ENCODE measurements at places on chromosomes 12 and 14.

DNA sequence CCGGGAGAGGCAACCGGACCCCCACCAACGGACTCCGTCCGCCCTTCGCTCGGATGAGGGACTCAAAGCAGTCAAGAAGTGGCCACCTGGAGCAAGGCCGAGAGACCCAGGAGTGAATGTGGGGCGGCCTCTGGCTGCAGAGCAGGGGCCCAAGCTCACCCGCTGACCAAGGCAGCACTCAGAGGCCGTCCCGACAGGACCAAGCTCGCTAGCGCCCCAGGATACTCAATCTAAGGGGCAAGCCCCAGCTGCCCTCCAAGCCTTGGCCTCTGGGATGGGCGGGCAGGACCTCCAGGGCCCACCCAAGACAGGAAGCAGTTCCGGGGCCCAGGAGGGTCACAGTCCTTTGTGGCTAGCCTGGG lies 936 bp downstream of the AKT1 start:
- no peak for DNase-seq

GRCh38 chr14:32009976-32010581 lies 67.0 kb upstream of the ARHGAP5 start:
- no peak for DNase-seq

GRCh38 chr12:105539735-105540134 lies 209.2 kb downstream of the C12orf75 start:
- DNase-seq = no peak

- DNase-seq = no peak
Measured at GRCh38 chr14:101125719-101126651, 222.5 kb upstream of the RTL1 start.

DNA sequence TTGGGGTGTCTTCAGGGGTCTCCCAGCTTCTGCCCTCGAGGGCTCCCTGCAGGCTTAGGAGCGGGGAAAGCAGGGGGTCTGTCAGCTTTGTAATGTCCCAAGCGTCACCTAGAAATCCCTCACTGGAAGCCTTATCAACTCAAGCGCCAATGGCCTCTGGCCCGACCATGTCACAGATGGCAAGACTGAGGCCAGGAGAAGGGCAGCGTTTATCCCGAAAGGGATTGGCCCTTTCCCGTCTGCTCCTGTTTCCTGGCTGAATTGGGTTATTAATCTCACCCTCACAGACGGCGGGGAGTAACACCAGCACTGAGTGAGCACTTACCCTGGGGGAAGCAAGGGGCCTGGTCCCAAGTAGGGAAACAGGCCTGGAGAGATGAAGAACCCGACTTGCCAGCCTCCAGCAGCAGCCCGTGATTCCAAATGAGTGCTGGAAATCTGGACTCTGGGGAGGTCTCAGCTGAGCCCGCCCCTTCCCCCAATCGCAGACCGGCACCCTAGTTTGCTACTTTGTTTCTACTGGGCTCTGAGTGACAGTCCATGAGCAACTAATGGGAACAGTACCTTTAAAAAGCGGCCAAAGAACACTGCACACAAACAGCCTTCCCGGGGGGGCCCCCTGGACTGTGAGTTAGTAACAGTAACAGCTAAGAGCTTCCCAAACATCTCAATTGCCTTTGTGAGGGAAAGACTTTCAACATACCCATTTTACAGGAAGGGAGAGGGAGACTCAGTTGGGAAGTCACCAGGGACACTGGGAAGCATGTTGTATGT lies 2.1 kb upstream of the NCOR2 start:
- no peak for DNase-seq

DNA sequence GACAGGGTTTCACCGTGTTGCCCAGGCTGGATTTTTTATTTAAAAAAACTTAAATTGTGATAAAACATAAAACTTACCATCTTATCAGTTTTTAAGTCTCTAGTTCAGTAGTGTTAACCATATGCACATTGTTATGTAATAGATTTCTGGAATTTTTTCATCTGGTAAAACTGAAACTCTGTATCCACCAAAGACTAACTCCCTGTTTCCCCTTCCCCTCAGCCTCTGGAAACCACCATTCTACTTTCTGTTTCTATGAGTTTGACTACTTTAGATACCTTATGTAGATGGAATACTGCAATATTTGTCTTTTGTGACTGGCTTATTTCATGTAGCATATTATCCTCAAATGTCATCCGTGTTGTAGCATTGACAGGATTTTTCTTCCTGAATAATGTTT lies 12.8 kb upstream of the PLEKHG3 start:
- no peak for DNase-seq

DNA sequence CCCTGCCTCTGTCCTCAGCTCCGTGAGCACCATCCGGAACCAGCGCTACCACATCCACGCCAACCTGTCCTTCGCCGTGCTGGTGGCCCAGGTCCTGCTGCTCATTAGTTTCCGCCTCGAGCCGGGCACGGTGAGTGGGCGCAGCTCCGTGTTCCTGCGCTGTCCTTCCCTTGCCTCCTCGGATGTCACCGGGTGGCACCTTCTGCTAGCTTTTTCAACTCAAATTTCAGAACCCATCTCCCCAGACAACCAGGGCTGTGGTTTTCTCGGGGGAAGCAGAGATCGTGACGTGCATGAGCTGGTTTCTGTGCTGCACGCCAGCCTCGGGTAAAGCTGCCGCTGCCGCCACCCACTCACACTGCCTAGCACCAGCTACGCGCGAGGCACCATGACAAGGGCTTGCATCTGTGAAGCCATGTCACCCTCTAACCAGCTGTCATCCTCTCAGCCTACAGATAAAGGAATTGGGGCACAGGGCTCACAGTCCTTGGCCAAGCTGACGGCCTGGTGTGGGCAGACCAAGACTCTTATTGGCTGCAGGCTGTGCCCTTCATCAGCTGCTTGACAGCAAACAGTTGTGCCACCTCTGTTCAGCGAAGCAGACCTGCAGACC lies 152.1 kb downstream of the ADGRD1 start:
- DNase-seq = no peak

DNA sequence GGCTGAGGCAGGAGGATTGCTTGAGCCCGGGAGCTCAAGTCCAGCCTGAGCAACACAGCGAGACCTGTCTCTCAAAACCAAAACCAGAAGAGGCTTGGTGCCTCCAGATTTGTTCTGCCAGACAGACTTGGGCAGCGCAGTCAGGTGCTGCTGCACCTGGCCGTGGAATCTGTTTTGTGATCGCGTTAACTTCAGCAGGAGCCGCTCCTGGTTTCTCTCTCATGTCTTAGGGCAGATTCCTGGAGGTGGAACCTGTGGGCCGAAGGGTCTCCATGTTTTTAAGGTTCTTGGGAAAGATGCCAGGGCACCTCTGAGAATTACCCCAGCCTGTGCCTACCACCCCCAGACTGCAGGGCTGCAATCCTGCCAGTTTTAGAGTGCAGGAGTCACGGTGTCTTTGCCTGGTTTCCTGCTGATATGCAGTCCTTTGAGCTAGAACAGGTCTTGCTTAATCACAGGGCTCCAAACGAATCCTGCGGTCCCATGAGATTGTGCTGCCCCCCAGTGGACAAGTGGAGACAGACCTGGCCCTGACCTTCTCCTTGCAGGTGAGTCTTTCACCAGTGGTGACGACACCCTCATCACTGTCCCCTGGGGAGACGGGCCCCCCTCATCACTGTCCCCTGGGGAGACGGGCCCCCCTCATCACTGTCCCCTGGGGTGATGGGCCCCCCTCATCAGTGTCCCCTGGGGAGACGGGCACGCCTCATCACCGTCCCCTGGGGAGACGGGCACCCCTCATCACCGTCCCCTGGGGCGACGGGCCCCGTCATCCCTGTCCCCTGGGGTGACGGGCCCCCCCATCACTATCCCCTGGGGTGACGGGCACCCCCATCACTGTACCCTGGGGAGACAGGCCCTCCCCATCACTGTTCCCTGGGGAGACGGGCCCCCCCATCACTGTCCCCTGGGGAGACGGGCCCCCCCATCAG lies 37.6 kb downstream of the PACS2 start:
- DNase-seq = peak; percentile 96

DNA sequence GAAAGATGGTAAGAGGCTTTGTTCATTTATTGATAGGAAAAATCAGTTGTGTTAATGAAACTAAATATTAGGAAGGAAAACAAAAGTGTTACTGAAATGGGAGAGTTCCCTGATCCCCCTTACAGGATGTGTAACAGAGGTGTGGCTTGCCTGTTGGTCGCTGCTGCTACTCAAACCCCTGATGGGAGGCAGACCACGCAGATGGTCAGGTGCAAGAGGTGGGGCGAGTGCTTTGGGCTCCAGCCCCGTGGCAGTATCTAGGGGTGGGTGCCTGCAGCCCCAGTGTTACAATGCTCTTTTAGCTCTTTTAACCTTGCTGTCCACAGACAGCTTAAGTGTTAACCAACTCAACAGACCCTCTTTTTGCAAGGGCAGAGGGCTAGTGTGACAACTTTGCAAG lies 319.6 kb upstream of the DCN start:
- DNase-seq = no peak

DNA sequence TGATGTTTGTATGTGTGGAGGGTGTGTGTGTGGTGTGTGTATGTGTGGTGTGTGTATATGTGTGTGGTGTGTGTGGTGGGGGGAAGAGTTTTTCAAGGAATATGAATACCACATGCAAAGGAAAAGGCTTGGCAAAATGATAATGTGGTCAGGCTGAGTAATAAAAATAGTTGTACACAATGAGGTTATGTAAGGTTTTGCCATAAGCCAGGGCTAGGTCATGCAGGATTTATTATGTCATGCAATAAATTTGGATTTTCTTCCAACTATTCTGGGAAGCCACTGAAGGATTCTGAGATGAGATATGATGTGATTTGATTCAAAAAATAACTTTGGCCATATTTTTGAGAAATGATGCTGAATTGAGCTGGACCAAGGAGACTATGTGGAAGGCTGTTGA lies 1191.6 kb upstream of the SEL1L start:
- DNase-seq = no peak

GRCh38 chr14:90810806-90811205 lies 5.4 kb downstream of the TTC7B start:
- DNase-seq = no peak

GRCh38 chr12:12788675-12789368 lies 3.4 kb downstream of the APOLD1 start:
- peak; percentile 90 for DNase-seq

DNA sequence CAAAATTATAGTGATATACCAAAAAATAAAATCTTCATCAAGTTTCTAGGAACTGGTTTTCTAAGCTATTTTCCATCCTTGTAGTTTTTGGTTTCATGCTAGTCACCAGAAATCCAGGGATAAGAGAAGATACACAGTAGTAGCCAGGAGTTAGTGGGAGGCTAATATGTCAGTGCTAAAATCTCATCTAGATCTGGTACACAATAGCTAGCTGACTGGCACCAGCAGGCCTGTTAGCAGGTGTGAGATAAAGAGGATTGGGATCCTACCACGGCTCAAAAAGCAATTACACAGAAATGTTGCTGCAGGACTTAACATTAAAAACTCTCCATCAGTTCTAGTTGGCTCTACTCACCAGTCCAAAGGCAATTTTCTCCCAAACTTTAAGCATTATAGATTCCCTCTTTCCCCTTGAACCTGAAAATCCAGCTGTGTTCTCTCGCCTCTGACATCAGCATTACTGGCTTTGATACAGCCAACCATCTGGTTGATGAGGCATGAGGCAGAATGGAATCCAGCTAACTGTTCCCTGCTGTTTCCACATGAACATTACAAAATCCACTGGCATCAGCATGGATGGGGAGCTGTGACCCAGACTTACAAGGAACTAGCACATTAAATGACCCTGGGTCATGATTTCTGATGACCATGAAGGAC lies 41.8 kb upstream of the CCDC196 start:
- peak; percentile 4 for DNase-seq

- no peak for DNase-seq
Measured at GRCh38 chr14:54975856-54976255, 51.0 kb downstream of the WDHD1 start.

GRCh38 chr14:69711065-69711464 lies 55.9 kb upstream of the SRSF5 start:
- DNase-seq = peak; percentile 90

DNA sequence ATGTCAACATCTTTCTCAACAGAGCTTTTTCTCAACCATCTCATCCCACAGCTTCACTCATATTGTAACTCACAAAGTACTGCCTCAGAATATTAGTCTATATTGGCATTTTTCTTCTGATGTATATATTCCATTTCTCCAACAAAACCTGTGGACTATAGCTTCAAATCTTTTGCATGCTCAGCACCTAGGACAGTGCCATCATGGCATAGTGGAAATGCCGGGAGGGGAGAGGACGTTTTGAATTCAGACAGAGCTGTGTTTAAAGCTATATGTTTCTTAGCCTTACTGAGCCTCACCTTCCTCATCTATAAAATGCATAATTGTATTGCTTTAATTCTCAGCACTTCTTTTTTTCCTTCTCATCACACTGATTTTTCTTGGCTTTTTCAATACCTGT lies 452.6 kb downstream of the GALC start:
- DNase-seq = no peak

DNA sequence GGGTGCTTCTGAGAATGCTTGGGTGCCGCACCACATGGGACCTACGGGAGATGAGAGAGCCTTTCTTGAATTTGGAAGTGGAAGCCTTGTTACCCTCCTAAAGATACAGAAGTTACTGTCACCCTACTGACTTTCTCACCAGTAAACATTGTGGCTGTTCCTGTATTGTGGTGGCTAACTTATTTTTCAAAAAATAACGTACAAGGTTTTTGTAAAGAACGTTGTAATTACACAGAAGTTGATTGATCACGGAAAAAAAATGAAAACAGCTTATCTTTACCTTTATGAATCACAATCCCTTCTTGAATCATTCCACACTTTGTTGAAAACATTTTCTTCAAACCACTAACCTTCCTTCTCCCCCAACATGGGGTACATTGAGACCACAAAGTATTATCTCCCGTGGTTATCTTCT lies 22.0 kb upstream of the PPFIBP1 start:
- DNase-seq = no peak

- no peak for DNase-seq
Measured at GRCh38 chr12:112168561-112168971, 43.2 kb downstream of the TRAFD1 start.

- no peak for DNase-seq
Measured at GRCh38 chr12:92332552-92332951, 186.9 kb upstream of the BTG1 start.

- peak; percentile 81 for DNase-seq
Measured at GRCh38 chr12:5003025-5003666, 40.5 kb upstream of the KCNA5 start.

DNA sequence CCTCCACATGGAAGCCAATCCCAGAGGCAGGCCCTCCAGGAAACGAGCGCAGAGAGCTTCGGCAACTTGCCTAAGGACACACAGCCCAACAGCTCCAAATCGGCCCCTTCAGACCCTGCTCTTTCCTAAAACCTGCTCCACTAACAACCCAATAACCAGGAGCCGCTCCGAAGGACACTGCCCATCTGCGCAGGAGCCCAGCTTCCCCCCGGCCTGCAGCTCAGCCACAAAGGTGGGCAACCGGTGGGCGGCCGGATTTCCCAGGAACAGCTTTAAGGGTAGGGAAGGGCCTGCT lies 13.6 kb downstream of the RAB35 start:
- no peak for DNase-seq

GRCh38 chr14:89369656-89370055 lies 47.4 kb downstream of the FOXN3 start:
- DNase-seq = no peak

DNA sequence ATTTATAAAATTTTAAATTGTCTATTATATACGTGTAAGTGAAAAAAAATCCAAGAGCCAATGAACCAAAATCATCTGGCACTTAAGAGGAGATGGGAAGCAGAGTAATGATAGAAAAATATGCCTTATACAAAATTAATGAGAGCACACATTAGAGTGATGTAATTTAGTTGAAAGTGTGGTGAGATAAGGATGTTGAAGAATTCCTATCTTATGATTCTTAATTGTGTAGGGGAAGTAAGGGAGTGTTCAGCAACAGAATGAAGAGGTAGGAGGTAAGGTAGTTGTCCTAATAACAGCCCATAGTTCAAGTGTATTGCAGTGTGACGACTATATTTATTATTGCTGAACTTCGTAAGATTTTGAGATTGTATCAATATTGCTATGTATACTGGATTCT lies 843.4 kb upstream of the FLRT2 start:
- no peak for DNase-seq

Data from NCI-H1417 (cell line).